ENCODE measurements at places on chromosomes 6 and 20.
A peak's percentile ranks its signal among the peaks of the same experiment; 100 is the strongest.

- DNase-seq: no peak
Measured at GRCh38 chr6:109257494-109257893, 124.8 kb downstream of the CD164 start.

- DNase-seq: peak; percentile 55
Measured at GRCh38 chr6:167706313-167707109, 120.2 kb upstream of the AFDN start.

DNA sequence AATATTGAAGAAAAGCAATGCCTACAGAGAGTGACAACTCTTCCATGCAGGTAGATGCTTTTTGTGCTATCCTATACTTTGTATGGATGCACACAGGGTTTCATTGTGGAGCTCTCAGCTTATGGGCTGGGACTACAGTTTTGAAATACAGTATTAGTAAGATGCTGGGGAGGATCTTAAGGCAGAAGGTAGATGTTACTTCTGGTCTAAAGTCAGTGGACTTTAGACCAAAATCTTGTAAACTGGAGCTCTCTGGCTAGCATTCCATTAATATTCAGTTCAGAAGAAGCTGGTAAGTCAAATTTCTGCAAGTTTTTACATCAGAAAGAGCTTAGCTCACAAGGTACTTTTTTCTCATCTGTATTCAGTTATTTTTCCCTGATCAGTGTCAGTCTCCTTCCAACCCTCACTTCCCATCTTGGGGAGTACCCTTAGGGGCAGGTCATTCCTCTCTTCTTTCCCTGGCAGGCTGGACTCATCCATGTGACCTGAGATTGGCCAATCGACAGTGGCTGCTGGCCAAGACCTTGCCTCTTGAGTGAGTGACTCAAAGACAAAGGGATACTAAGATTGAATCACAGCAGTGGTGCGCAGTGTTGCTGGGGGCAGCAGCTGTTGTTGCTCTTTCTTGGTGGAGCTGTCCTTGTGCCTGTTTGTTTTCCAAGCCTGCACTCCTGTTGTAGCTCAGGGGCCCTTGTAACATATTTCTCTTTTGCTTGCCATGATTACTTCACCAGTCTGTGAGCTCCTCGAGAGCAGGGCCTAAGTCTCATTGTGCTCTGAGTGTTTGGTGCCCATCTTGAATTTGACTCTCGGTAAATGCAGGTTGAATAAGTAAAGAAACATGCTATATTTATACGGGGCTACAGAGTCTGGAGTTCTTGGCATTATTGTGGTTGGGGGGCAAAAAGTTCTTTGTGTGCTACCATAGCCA lies 2.8 kb upstream of the PHF20 start:
- peak; percentile 30 for DNase-seq

DNA sequence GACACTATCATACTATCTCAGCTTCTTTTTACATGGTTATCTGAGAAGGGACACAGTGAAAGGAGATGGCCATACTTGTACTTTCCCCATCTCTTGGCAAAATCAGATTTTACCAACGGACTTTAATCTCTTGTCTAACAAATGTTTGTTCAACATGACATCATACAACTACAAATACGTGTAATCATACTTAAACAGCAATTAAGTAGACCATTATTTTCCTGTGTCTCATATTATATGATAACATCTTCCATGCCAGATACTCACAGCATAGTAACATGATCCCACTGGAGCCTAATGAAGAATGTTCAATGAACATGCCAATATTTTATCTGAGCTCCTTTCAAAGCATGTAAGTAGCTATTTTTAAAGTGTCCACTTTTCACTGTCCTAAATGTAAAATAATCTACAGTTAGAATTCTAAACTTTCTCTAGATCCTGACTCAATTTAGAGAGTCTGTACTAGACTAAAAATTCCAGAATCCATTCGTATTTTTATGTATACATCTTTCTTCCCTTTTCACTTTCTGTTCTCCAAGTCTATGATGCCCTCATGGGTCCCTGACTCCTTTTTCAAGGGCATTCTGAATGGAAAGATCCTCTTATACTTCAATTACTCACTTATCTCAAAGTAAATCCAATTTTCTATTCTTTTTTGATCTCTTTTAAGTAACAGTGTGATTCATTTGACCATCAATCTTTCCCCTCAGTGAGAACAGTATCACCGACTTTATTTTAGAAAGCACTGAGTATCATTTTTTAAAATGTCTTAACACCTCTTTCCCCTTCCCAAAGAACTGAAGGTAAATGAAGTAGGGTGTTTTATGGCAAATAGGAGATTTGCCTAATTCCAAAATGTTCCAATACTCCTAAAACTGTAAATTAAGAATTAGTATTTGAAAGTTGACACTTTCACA lies 133.5 kb downstream of the CDK19 start:
- DNase-seq: no peak

DNA sequence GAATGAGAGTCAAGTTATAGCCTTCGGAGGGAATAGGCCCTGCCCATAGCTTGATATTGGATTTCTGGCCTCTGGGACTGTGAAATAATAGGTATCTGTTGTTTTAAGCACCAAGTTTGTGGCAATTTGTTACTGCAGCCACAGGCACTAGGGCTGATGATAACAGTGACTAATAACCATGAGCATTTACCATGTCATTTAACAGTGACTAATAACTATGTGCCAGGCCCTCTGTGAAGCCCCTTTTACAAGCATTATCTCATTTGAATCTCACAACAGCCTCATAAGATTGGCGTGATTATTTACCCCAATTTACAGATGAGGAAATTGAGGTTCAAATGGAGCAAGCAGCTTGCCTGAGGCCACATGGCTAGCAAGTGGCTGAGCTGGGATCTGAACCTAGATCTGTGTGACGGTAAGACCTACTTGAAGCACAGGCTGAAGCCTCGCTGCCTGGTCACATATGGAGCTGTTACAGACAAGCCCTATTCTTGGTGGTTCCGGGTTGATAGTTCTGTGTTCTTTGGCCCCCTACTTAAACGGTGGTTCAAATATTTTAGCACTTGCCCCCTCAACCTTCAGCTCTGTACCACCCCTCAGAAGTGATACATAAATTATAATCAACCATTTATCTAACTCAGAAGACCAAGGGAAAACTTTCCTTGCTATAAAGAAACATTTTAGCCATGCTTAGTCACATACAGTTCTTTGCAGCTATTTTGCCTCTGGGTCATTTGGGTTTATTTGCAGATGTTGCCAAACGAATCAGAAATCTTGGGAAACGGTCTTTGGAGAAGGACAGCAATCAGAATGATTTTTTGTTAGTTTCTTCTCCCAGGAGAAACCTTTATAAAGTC lies 98.3 kb downstream of the ELOVL5 start:
- DNase-seq: no peak

DNA sequence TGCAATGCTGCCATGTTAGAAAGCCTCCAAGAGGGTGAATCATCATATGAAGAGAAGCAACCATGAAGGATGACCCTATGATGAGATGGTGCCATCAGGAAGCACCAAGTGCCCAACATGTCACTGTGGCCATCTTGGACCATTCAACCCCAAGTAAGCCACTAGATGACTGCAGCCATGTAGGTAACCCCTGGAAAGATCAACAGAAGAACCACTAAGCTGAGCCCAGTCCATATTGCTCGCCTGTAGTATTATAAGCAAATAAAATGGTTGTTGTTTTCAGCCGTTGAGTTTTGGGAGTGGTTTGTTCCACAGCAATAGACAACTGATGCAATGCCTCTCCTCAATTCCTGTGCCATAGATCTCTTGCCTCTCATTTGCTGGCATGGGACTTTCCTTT lies 140.9 kb downstream of the SCML4 start:
- no peak for DNase-seq

DNA sequence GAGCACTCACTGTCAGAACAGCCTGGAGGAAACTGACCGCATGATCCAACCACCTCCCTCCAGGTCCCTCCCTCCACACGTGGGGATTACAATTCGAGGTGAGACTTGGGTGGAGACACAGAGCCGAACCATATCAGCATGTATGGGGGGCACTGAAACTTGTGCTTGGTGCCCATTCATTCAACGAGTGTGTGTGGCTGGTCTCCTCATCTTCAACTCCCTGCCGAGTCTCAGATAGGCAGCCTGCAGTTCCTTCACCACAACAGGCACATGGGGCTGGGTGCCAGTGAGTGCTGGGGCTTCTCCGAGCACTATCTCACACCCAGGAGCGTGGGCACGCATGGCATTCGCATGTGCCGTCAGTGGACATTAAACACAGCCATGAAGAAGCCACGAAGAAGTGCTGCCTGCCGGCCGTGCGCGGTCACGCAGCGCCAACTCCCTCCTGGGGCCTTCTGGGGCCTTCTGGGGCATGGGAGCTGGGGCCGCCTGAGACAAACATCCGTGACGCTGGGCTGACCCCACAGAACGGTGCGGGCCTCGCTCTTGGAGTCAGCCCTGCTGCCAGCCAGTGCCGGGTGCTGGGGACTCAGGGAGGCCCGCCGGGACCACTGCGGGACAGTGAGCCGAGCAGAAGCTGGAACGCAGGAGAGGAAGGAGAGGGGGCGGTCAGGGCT lies 714 bp upstream of the RTEL1 start:
- no peak for DNase-seq

DNA sequence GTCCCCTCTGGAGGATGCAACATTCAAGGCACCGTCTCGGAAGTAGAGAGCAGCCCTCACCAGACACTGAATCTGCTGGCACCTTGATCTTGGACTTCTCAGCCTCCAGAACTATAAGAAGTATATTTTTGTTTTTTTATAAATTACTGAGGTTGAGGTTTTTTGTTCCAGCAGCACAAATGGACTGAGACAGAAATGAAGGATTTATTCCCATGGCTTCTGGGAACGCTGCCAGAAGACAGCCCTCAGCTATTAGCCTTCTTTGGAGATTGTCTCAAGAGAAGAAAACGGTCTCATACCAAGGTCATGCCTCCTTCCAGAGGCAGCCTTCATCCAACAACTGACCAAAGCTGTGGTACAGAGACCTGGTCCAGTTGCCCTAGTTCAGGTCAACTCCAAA lies 85.4 kb downstream of the CHMP4B start:
- DNase-seq: no peak

Measured in activated CD8-positive, alpha-beta memory T cell treated with anti-CD3 and anti-CD28 coated beads, Interleukin-2, amount 50 U/mL, for 4 hours (primary cell).